A673 (cell line): ENCODE measurements at places on chromosomes 3 and 15. TPM values are rescaled to one million over a fixed set of nuclear protein-coding genes. Genes with fewer than 3 reads are reported as not detected.

FOXP1 gene
- total RNA-seq: 52.2 and 58.4 TPM in 2 replicates

- no peaks in the 10 kb centered on the region for H3K36me3 ChIP-seq
- DNase-seq: no peak
- H3K4me1 ChIP-seq: peaks cover 11% of the 10 kb centered on the region
- H3K27ac ChIP-seq: no peak overlapping the region
- no peak overlapping the region for H3K4me3 ChIP-seq
Measured at GRCh38 chr15:88956906-88957305, 43.7 kb upstream of the MFGE8 start.

- peaks cover 90% of the 10 kb centered on the region for H3K36me3 ChIP-seq
- no peaks in the 10 kb centered on the region for H3K27me3 ChIP-seq
- H3K27ac ChIP-seq: no peak overlapping the region
Measured at GRCh38 chr3:156682501-156682900, 8.1 kb downstream of the TIPARP start.

- peaks cover 44% of the 10 kb centered on the region for H3K4me1 ChIP-seq
- no peak for DNase-seq
- H3K27me3 ChIP-seq: no peaks in the 10 kb centered on the region
- H3K27ac ChIP-seq: no peak overlapping the region
- no peaks in the 10 kb centered on the region for H3K36me3 ChIP-seq
Measured at GRCh38 chr3:29697989-29698388, 417.1 kb downstream of the RBMS3 start.

NT5DC2 gene
- total RNA-seq: 108 and 147 TPM in 2 replicates
